ENCODE measurements at places on chromosomes 11 and 22. TPM values are rescaled to one million over a fixed set of nuclear protein-coding genes. Genes with fewer than 3 reads are reported as not detected.

Gene NXPE2
- not detected for total RNA-seq

Gene MOGAT2
- total RNA-seq = not detected

DNA sequence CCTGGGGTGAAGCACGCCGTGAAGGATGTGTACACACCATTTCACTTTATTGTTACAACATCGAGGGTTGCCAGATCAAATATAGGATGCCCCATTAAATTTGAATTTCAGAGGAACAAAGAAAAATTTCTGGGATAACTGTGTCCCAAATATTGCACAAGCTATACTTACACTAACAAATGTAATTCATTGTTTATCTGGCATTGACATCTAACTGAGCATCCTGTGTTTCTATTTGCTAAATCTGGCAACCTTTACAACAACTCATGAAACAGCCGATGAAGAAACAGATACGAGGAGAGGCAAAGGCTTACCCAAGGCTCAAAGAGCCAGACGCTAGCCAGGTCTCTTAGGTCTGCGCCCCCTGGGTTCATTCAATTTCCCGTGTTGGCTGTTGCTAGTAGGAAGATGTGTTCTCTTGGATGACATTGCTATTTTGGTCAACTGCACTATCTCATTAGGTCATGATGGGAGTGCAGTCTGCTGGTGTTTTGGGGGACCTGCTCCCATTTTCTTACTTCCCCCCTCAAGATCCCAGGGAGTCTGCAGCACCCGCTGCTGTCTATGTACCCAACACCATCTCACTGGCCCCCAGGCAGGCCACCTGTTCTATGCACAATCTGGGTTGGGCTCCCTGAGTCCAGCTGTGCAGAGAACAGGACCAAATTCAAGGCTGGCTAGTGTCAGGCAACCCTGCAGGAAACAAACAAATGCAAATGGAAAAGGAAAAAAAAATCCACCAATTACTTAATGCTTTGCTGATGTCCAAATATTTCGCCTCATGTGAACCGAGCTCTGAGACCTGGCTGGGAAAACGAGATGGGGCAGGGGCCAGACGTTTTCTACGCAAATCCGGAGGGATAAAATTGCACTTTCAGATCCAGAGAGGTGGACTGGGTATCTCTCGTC lies 560.9 kb downstream of the MIAT start:
- no peaks in the 10 kb centered on the region for H3K4me1 ChIP-seq
- H3K36me3 ChIP-seq = no peaks in the 10 kb centered on the region
- no peak overlapping the region for H3K4me3 ChIP-seq
- H3K27me3 ChIP-seq = peaks cover 19% of the 10 kb centered on the region
- no peak for DNase-seq

DNA sequence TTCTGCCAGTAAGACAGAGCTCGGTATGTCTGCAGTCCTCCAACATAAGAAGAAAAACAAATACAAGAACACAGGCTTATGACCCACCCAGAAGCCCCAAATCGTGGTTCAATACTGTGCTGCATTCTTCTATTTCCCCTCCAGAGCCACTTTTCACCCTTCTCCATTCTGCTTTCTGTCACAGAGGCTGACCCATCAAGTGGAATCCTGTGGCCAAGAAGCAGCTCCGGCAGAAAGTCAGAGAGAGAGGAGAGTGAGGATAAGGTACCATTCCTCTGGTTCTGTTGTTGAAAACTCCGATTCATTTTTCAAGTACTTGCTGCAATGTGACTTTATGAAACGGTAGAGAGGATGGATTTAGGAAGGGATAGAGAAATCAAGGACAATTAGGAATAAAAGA lies 30.4 kb downstream of the PGM2L1 start:
- DNase-seq = no peak
- H3K4me3 ChIP-seq = no peak overlapping the region
- H3K36me3 ChIP-seq = peaks cover 14% of the 10 kb centered on the region
- no peaks in the 10 kb centered on the region for H3K27me3 ChIP-seq

Gene SPON1
- total RNA-seq = 0.25 TPM

Gene THY1
- 0.07 TPM for total RNA-seq

Gene RAG1
- 0.14 TPM for total RNA-seq

DNA sequence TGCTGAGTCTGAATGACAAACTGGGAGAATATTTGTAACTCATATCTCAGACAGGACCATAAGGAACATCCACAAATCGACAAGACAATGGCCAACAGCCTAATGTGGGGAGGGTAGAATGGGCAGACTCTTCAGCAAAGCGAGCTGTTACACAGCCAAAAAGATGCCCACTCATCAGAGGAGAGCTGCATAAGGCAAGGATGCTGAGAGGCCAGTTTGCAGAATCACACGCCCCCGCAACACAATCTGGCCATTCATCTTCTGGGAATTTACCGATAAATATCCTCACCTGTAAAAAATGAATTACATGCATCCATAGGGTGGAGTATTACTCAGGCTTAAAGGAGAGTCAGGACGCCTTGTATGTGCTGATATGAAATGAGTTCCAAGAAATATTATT lies 57.5 kb upstream of the SLC22A12 start:
- H3K27ac ChIP-seq = no peak overlapping the region
- DNase-seq = no peak
- no peak overlapping the region for H3K4me3 ChIP-seq
- H3K36me3 ChIP-seq = no peaks in the 10 kb centered on the region
- no peaks in the 10 kb centered on the region for H3K4me1 ChIP-seq

Gene SEPTIN5
- 0.47 TPM for total RNA-seq

DNA sequence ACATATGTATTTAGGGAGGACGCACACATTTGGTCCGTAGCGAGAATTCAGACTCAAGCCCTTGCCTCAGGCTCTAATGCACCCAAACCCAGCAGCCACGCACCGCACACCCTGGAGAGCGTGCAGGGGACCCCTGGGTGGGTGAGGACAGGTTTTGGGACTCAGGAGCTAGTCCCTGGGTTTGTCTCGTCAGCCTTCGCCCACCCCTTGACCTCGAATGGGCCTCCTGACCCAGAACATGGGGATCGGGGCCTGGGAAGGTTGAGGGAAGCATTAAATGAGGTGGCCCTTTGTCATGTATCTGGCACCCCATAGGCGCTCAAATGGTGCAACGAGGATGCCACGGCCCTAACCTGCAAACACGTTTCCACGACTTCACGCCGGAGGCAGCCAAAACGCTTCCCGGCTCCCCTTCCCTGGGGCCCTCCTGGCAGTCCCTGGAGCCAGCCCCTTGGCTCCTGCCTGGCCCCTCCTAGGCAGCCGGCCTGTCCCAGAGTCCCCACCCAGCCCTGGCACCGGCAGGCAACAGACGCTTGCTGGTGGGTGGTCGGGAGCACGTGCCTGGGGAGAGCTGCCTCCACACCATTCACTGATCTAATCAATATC lies 5.5 kb upstream of the LINC01488 start:
- DNase-seq = no peak
- H3K4me3 ChIP-seq = no peak overlapping the region
- no peaks in the 10 kb centered on the region for H3K36me3 ChIP-seq
- H3K4me1 ChIP-seq = no peaks in the 10 kb centered on the region
- no peak overlapping the region for H3K27ac ChIP-seq

DNA sequence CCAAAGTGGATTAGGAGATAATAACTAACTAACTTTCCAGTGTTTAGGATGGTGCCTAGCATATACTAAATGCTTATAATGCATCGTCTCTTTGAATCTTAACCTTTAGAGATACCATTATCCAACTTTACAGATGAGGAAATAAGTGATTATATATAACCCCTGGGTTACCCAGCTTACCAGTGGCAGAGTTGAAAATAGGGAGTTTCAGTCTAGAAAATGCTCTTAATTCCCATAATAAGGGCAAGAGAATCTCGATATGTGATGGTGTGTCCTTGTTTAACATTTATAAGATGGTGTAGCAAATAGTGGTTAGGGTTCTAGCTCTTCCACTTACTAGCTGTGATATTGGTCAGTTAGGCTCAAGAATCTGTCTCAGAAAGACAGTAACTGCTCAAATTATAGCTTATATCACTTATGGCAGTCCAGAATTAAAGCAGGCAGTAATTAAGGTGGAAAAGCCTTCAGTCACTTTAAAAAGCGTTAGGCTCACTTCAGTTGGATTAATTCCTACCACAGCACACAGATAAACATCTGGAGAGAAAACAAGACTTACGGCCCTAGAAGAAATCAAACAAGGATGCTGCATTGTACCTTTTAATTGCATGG lies 6.3 kb downstream of the XBP1 start:
- H3K4me1 ChIP-seq = peaks cover 60% of the 10 kb centered on the region
- no peaks in the 10 kb centered on the region for H3K27me3 ChIP-seq
- no peak for DNase-seq
- peaks cover 54% of the 10 kb centered on the region for H3K36me3 ChIP-seq
- peak overlapping the region; percentile 17 for H3K27ac ChIP-seq
- no peak overlapping the region for H3K4me3 ChIP-seq

DNA sequence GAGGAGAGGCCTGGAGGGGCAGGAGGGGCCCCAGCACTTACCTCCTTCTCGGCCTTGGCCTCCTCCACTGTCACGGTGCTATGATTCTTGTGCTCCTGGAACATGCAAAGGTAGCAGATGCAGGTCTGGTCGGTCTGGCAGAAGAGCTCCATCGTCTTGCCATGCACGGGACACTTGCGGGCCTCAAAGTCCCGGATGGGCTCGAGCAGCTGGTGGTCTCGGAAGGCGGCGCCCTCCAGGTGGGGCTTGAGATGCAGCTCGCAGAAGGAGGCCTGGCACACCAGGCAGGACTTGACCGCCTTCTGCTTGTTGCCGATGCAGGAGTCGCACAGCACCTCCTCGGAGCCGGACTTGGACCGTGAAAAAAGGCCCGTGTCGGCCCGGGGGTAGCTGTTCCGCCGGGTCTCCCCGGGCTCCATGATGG lies 714 bp downstream of the TRIM29 start:
- H3K27ac ChIP-seq = no peak overlapping the region
- H3K27me3 ChIP-seq = peaks cover 3% of the 10 kb centered on the region
- DNase-seq = no peak

Gene CSF2RB
- not detected for total RNA-seq

DNA sequence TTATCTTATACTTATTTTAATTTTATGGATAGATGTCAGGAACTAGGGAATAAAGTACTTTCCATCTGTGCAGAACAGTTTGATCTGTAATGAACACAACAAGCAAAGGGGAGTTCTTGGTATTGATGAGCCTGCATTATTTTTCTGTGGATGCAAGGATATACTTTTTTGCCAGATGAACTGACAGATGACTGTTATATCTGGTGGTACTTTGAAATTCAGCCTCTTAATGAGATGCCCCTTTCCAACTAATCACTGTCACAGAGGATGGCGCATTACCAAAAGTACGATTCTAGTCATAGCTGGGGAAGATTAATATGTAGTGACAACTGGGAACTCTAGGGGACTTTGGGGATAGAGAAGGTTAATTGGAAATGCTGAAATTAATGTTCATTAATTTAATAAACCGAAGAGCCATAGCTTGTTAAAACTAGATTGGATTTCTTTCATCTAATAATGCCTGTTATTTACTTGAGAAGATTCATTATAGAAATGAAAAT lies 603.4 kb upstream of the CNTN5 start:
- H3K36me3 ChIP-seq = no peaks in the 10 kb centered on the region
- no peaks in the 10 kb centered on the region for H3K27me3 ChIP-seq
- no peak overlapping the region for H3K4me3 ChIP-seq
- no peak for DNase-seq
- no peak overlapping the region for H3K27ac ChIP-seq

DNA sequence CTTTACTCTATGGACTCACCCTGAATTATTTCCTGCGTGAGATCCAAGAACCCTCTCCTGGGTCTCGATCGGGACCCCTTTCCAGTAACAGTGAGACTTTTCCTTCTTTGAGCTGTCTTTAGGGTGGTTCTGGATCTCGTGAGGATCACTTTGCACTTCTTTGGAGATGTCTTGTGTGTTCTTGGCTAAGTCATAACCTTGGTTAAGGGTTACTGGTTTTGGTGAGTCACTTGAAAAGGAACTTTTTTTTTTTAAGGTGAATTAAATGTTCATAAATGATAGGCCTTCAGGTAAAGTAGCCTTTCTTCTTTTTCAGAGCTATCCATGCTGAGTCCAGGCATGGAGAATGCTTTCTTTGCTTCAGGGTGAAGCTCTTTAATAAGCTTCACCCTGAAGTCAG lies 19.4 kb upstream of the GSTP1 start:
- no peak overlapping the region for H3K4me3 ChIP-seq
- no peak overlapping the region for H3K27ac ChIP-seq
- H3K4me1 ChIP-seq = no peaks in the 10 kb centered on the region

Gene CLTCL1
- 1.0 TPM for total RNA-seq

GRCh38 chr11:126800009-126800408 lies 200.6 kb downstream of the KIRREL3 start:
- H3K27me3 ChIP-seq = peaks cover 3% of the 10 kb centered on the region
- H3K4me3 ChIP-seq = no peak overlapping the region
- DNase-seq = no peak
- no peaks in the 10 kb centered on the region for H3K36me3 ChIP-seq

Gene FAM181B
- total RNA-seq = not detected

GRCh38 chr11:6817694-6818093 lies 18.2 kb upstream of the OR6A2 start:
- H3K4me3 ChIP-seq = no peak overlapping the region
- no peak for DNase-seq
- no peaks in the 10 kb centered on the region for H3K4me1 ChIP-seq
- H3K27ac ChIP-seq = no peak overlapping the region

Gene ZNF214
- total RNA-seq = not detected

Gene RIBC2
- 6.2 TPM for total RNA-seq

Gene LRRC56
- total RNA-seq = 1.0 TPM

- H3K27ac ChIP-seq = no peak overlapping the region
- no peaks in the 10 kb centered on the region for H3K4me1 ChIP-seq
- peaks cover 27% of the 10 kb centered on the region for H3K27me3 ChIP-seq
- DNase-seq = no peak
Measured at GRCh38 chr11:107583629-107584195, 7.2 kb upstream of the ELMOD1 start.

Data from activated naive CD4-positive, alpha-beta T cell treated with anti-CD3 and anti-CD28 coated beads for 36 hours (primary cell).